ENCODE measurements at places on chromosomes 5 and 9.

- no peak for DNase-seq
Measured at GRCh38 chr5:1444361-1445189, 665 bp downstream of the SLC6A3 start.

DNA sequence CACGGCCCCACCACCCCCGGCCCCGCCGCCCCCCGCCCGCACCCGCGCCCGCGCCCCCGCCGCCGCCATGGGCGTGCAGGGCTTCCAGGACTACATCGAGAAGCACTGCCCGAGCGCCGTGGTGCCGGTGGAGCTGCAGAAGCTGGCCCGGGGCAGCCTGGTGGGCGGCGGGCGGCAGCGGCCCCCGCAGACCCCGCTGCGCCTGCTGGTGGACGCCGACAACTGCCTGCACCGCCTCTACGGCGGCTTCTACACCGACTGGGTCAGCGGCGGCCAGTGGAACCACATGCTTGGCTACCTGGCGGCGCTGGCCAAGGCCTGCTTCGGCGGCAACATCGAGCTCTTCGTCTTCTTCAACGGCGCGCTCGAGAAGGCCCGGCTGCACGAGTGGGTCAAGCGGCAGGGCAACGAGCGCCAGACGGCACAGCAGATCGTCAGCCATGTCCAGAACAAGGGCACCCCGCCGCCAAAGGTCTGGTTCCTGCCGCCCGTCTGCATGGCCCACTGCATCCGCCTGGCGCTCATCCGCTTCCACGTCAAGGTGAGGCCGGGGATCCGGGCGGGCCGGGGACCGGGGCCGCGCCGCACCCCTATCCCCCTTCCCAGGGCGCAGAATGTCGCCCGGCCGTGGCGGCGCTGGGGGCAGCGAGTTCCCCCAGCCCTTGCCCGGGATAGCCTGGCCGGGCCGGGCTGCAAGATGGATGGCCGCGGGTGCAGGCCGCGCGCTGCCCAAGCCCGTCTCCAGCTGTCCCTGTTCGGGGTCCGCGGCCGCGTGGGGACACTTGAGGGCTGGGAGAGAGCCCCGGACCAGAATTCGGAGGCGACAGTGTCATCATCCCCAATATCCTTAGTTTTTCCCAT lies 594 bp downstream of the FAM120A start:
- peak; percentile 65 for DNase-seq

DNA sequence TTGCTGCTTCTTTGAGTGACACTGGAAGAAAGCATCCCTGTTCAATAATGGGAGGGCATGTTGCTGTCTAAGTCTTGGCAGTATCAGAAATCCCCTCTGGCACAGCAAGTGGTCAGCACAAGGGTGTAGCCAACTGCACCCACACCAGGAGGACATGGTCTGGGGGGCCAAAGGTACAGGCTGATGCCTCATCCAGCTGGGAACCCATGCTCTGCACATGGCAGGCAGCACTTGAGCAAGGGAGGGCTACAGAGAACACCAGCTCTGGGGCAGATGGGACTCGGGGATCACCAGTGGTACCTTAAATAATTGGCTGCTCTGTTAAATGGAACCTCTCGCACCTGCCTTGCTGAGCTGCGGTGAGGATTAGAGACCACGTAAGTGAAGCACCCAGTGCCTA lies 265.2 kb downstream of the SYK start:
- DNase-seq = no peak

DNA sequence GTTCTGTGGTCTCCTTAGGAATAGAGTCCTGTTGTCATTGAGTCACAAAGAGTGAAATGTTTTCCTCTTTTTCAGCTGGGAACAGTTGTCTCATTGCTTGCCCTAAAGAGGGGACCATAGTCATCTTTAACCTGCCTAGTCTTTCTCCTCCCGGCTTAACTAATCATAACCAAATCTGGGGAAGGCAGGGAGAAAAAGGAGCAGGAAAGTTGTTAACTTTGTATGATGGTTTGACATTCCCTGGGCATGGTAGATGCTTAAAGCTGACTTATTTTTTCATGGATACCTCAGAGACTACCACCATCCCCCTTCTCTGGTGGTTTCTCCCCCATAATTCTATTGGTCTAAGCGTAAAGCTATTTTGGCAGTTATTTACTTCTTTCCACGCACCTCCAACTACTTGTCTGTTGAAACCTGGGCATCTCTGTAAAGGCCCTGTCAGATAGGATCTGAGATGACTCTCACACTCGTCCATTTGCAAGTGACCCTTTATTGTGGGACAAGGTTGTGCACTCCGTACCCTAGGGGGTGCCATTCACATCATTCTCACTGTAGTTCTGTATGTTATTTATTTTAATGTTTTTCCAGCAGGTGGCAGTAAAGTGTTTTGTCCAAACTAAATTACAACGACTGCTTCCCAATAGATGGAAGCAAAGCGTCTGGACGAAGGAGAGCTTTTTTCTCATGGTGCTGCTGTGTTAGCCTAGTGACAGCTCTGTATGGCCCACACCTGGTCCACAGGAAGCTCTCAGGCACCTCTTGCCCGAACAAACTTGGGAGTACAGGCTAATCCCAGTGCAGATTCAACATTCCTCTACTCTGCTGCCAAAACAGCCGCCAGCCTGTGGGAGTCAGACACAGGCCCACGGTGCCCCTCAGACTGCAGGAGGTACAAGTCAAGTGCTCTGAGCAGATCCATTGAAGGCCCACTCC lies 3.0 kb upstream of the FAM13B start:
- DNase-seq = peak; percentile 31

- no peak for DNase-seq
Measured at GRCh38 chr9:121201045-121201737, 478 bp downstream of the RAB14 start.

DNA sequence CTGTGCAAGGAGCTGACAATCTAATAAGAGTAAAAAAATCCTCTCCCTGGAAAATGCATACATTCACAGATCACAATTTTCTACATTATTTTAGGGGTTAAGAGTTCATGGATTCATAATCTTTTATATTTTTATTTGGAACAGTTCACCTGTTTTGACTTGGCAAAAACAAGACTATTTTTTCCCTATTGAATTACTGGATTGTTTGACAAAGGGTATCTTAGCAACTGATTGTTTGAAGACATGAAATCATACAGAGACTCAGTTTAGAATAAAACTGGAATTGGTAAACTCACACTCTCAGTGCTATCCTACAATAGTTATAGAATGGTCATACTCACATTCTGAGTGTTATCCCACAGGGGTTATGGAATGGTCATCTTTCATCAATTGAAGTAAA lies 358.2 kb upstream of the PTGER4 start:
- no peak for DNase-seq

DNA sequence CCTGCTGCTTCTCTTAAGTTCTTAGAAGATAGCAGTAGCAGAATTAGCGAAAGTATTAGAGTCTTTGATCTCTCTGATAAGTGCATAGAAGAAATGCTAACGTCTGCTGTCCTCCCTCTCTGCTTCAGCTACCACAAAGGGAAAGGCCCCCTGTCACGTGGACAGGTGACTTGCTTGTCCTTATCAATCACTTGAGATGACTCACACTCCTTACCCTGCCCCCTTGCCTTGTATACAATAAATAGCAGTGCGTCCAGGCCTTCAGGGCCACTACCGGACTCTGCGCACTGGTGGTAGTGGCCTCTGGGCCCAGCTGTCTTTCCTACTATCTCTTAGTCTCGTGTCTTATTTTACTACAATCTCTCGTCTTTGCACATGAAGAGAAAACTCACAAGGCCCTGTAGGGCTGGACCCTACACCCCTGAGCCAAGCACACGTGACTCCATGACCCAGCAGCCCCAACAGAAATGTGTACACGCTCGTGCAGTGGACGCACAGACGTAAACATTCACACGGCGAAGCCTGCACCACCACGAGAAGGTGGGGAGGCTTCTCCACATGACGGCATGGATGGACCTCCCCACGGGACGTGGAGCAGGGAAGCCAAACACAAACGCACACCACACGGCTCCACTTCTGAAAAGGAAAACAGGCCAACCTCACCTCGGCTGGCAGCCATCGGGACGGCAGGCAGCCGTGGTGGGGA lies 38.3 kb downstream of the PNPLA7 start:
- no peak for DNase-seq

DNA sequence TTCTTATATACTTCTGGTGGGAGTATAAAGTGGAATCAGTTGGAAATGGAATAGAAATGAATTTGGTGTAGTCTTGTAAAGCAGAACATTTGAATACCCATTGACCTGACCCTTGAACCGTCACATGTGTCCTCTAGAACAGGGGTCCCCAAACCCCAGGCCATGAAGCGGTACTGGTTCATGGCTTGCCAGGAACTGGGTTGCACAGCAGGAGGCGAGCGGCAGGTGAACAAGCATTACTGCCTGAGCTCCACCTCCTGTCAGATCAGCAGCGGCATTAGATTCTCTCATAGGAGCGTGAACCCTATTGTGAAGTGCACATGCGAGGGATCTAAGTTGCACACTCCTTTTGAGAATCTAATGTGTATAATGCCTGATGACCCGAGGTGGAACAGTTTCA lies 80.0 kb downstream of the RANBP17 start:
- DNase-seq = no peak

DNA sequence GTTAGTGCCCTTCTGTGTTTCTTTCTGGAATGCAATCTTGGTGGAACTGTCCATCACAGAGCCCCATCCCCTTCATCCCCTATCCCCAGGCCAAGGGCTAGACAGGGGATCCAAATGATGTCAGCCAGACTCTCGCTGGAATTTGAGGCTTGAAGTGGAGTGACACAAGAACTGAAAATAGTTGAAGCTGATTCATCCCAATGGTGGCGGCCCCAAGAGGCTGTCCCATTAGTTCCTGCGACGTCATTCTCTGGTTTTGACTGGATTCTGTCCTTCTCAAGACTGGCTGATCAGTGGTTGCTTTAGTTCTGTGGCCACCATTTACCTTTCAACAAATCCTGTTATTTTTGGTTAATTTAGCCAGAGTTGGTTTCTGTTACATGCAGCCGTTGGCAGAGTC lies 59.9 kb downstream of the SUB1 start:
- DNase-seq = no peak

DNA sequence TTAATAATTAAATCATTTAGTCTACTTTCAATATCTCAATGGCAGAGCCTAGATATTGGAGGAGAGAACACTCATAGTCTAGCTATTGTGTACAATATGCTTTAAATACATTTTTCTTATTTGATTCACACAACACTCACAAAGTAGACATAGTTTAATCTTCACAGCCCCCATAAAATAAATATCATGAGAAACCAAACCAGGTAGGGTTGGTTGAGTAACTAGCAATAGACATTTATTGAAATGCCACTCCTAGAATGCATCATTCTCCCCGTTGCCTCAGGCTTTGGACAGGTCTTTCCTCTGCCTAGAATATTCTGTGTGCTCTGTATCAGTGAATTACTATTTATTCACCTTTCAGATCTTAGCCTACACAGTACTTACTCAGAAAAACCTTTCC lies 141.9 kb downstream of the CEMIP2 start:
- DNase-seq = no peak

- DNase-seq = no peak
Measured at GRCh38 chr9:89715318-89715858, 110.6 kb downstream of the GADD45G start.

DNA sequence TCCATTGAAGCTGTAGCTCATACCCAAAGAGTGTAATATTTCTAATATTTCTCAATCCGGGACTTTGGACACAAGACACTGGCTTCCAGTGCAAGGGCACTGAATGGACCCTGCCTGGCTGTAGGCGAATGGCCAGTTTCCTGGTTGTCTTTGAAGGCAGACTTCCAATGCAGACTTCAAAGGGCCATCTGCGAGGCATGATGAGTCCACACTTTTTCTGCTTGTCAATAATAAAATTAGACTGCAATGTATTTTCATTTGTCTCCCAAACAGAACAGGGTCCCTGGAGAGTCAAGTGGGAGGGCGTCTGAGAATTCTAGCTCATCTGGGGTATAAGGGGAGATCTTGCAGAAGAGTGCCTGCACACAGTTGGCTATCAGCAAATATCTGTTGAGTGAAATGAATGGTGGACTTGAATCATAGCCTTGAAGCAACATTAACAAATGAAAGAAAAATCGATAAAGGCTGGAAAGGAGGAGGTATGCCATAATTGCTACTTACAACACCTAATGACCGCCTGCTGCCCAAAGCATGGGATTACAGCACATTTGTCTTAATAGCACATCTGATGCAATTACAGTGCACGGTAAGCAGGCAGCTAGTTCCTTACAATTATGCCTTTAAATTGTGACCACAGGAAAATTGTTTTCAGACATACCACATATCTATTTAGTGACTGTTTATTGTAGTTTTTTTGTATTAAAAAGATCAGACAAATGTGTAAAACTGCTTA lies 137.5 kb downstream of the ARHGEF28 start:
- DNase-seq = no peak

- no peak for DNase-seq
Measured at GRCh38 chr9:26856413-26857032, 36.1 kb downstream of the CAAP1 start.

DNA sequence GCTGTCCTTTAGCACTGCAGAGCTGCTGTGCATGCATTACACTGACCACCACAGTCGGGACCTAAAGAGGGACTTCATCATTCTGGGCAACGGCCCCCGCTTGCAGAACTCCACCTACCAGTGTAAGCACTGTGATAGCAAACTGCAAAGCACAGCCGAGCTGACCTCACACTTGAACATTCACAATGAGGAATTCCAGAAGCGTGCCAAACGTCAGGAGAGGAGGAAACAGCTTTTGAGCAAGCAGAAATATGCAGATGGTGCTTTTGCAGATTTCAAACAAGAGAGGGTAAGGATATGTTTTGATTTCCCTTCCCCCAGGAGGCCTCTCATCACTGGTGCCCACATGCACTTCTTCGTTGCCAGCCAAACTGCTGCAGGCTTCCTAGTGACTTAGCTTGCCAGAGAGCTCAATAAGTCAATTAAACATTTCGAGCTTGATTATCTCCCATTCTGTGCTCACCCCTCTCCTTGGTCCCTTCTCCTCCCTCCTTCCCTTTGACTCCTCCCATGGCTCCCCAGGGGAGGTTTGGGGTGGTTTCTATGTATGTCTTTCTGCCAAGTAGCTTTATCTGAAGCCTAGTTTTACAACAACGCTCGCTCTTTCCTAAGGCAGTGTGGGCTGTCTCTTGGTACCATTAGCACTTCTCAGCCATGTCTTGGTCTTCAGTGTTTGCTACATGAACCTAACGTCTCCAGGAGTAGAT lies 66.7 kb downstream of the ZNF462 start:
- DNase-seq = no peak

DNA sequence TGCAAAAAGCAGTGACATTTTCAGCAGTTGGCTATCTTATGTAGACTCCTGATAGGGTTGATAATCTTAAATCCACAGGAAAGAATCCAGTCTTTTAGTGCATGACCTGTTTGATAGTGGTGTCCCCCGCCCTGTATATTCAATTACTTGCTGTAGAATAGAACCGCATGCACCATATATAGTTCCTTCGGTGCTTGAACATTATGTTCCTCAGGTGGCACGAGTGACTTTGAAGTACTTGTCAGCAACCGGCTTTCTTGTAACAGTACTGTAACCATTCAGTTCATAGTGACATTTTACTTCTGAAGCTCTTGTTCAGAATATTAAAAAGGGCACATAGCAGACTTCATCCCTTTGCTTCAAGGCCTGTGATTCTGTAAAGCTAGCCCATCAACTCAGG lies 163.2 kb upstream of the KLF9 start:
- no peak for DNase-seq

DNA sequence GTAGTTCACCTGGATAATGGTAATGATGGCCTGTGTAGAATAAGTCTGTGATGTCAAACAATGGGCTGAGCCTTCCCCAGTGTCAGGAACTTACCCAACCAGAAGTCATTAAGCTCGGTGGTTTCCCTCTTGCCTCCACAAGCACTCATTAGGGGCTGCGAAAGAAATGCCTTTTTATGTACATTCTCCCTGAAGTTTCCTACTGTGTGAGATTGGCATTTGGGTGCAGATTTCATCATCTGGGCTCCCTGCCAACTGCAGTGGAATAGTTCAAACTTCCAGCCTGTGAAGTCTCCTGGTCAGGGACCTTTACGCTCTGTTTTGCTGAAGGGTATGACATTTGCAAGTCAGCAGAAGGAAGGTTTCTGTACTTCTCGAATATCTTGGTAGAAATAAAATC lies 41.6 kb upstream of the TMEM215 start:
- no peak for DNase-seq

Data from anterior cingulate cortex (tissue), 58 donors.